NCI-H2029 (cell line): ENCODE measurements at places on chromosomes 7 and 10.

- no peak for DNase-seq
These were observed 68.1 kb upstream of the LEP start for GRCh38 chr7:128172963-128173362.

DNA sequence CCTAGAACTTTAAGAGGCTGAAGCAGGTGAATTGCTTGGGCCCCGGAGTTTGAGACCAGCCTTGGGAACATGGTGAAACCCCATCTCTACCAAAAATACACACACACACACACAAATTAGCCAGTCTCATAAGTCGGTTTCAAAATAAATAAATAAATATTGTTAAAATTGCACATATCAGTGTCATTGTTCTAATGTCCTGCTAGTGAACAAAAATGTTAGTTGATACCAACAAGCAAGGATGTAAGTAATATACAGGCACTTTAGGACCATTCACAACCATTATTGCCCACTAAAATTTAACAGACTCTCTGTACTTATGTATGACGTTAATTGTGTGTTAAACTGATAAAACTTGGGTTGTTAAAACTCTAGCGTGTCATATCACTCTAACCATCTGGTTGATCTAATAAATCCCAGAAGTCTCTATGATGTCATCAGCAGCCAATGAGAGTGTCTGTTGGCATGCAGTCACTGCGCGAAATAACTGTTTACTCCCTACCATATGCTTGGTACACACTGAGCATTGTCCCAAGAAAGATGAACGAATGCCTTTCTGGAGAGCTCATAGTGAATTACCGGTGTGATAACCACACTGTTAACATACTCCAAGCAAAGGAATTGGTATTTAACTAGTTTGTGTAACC is 30.4 kb upstream of the OTUD1 start:
- DNase-seq = no peak

- DNase-seq = peak; percentile 68
These were observed 636.2 kb upstream of the IGFBP3 start for GRCh38 chr7:46557295-46557711.

DNA sequence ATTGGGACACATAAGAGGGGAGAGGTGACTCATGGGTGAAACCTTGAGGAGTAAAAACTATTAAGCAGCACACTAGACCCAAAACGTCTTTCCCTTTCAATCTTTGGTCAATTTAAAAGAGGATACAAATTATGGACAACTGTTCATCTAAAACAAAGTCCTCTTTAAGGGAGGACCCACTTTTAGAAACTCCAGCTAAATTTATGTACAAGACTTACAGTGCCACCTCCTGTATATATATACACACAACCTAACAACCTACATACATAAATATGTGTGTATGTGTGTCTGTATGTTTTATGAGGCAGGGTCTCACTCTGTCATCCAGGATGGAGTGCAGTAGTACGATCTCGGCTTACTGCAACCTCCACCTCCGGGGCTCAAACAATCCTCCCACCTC is 18.1 kb upstream of the ZC3HAV1 start:
- DNase-seq = no peak

- DNase-seq = no peak
These were observed 6.0 kb downstream of the CYREN start for GRCh38 chr7:135164357-135165061.

DNA sequence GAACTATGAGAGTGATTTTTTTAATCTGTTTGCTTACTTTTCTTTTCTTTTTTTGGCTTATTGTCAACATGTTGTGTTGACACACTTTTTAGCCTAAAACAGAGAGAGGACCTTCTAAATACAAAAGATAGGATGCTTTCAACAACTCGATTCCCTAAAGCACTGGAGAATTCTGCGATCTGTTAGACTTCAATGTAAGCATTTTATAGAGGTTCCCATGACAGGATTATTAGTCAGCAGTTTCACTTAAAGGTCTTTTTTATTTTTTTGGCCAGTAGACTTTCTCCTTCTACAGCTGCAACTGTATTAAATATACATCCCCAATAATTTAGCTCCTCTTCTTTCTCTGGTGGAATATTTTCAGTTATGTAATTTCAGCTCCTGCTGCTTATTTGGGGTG is 12.7 kb upstream of the NRP1 start:
- no peak for DNase-seq

DNA sequence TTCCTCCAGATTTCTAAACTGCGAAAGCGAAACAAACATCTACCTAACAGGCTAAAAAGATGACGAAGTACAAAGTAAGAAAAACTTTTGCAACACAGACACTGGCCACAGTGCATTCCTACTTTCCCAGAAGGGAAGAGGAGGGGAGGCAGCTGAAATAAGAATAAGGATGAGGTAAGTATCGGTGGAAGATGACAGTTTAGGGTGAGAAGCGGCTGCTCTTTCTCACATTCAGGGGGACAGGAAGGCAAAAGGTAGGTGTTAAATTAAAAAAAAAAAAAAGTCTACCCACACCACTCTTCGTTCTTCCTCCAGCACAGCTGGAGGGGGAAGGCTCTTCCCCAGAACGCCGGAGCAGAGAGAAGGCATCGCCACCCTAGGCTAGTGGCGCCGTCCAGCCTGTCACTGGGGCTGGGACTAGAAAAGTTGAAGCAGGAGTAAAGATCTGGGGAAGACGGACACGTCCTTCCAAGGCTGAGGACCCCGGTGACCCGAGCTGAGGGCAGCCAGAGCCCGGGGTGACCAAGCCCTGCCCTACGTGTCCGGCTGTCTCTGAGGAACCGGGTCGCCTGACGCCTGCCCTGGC is 846 bp downstream of the DNAJC1 start:
- no peak for DNase-seq

- no peak for DNase-seq
These were observed 331.5 kb downstream of the PLXDC2 start for GRCh38 chr10:20147684-20148083.
